Stimulated activated CD4-positive, alpha-beta T cell treated with anti-CD3 and anti-CD28 coated beads, Interleukin-12 subunit alpha, Interleukin-12 subunit beta, amount 100 ng/mL, for 24 hours (primary cell): ENCODE measurements at places on chromosomes 2 and 18.
A peak's percentile ranks its signal among the peaks of the same experiment; 100 is the strongest.

DNA sequence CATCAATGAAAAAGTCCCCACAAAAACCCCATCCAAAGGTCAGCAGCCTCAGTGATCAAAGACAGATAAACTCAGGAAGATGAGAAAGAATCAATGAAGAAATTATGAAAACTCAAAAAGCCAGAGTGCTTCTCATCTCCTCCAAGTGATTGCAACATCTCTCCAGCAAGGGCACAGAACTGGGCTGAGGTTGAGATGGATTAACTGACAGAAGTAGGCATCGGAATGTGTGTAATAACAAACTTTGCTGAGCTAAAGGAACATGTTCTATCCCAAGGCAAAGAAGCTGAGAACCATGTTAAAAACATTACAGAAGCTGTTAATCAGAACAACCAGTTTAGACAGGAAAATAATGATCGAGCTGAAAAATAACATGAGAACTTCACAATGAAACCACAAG, 442.8 kb upstream of the SYT4 start:
- no peak for DNase-seq

DNA sequence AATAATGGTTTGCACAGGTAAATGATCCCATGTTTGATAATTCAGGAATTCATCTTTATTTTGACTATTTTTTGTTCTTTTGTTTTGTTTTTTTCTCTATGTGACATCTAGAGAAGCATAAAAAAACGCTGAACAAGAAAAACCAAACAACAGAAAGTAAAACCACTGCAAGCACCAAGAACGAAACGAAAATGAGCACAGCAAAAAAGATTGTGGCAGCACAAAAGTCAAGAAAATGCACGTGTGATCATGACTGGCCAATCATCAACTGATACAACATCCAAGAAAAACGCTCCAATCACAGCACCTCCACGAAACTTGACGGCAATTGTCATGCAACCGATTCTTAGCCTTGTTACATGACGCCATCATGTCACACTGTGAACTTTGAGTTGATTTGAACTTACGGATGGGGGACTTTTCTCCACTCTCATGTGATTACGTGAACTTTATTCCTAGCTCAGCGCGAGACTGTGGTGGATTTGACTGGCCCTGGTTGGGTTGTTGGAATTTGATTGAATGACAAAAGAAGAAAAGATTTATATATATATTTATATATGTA, 318.7 kb downstream of the CELF4 start:
- DNase-seq = no peak

GRCh38 chr2:168075446-168075845, 171.9 kb downstream of the STK39 start:
- DNase-seq = no peak

- DNase-seq = no peak
Measured at GRCh38 chr2:43144263-43144662, 82.1 kb downstream of the ZFP36L2 start.

DNA sequence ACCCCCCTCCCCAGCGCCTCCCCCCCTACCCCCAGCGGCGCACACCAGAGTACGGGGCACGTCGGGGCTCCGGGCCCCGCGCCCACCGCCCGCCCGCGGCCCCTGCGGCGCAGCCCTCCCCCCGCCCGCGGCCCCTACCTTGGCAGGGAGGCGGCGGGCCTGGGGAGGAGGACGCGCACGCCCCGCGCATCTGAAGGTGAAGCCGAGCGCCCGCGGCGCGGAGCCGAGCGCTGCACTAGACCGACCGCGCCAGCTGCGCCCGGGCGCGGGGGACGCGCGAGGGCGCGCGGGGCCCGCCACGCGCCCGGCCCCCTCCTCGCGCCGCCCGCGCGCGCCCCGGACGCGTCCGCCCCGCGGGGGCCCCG, at the start of gene ZNF516:
ZNF516 (minus strand) TSS at position 237 of the 365 bp plus-strand sequence. CDS start 52,188 bp downstream, outside the sequence.
- DNase-seq = no peak

- DNase-seq = no peak
Measured at GRCh38 chr18:50790948-50791347, 28.9 kb downstream of the MRO start.

GRCh38 chr18:51767293-51767692, 569.8 kb upstream of the MEX3C start:
- DNase-seq = no peak

GRCh38 chr18:24089076-24089475, 49.8 kb upstream of the CABYR start:
- DNase-seq = no peak

DNA sequence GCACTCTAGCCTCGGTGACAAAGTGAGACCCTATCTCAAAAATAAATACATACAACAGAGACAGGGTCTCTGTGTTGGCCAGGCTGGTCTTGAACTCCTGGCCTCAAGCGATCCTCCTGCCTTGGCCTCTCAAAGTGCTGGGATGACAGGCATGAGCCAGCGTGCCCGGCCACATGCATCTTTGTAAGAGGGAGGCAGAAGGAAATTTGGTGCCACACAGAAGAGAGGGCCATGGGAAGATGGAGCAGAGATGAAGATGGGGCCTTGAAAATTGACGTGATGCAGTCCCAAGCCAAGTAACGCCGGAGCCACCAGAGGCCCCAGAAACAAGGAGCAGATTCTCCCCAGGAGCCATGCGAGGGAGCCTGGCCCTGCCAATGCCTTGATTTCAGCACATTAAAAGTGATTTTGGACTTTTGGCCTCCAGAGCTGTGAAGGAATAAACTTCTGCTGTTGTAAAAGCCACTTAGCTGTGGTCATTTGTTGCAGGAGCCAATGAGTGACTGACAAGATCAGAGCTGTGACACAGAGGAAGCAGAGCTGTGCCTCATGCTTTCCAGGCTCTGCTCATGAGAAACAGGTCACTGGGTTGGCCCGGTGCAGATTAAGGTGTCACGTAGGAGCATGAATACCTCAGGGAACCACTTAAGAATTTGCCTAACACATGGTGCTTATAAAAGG, 2.7 kb upstream of the SLC66A2 start:
- no peak for DNase-seq

GRCh38 chr2:201130524-201131186, 14.7 kb downstream of the CFLAR start:
- no peak for DNase-seq

- DNase-seq = no peak
Measured at GRCh38 chr18:686339-687111, 25.9 kb downstream of the ENOSF1 start.

GRCh38 chr2:19351499-19351898, 6.9 kb downstream of the OSR1 start:
- DNase-seq = no peak

- DNase-seq = no peak
Measured at GRCh38 chr2:14884651-14885050, 252.1 kb downstream of the LRATD1 start.

DNA sequence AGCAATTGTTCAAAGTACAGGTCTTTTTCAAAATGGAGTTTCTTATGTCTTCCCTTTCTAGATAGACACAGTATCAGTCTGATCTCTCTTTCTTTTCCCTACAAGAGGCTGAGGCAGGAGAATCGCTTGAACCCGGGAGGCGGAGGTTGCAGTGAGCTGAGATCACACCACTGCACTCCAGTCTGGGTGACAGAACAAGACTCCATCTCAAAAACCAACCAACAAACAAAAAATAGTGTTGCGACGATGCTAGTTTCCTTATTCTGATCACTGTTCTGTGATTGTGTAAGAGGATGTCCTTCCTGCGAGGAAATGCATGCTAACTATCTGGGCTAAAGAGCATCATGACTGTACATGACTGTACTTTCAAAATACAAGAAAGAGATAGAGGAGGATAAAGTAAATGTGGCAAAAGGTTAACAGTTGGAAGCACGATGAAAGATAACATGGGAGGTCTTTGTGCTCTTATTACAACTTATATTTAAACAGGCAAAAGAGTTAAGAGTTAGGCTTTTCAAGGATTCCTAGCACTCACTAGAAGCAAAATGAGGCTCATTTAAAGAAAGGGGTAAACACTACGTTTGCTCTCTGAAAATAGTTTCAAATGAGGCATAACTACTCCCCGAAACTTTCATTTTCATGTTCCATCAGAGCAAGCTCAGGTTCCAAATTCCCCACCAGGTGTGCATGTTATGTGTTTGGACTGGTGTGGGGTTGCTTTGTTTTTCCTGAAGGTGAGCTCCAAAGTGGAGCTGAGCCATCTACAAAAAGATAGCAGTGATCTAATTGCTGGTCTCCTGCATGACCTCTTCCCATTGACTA, 23.8 kb downstream of the SOWAHC start:
- no peak for DNase-seq

GRCh38 chr2:120246546-120247300, 5.9 kb upstream of the RALB start:
- no peak for DNase-seq

GRCh38 chr2:71607151-71607889, 154.0 kb downstream of the DYSF start:
- DNase-seq = no peak

- DNase-seq = no peak
Measured at GRCh38 chr18:23970161-23971096, 44.1 kb upstream of the TTC39C start.

GRCh38 chr2:235373171-235373570, 120.7 kb upstream of the AGAP1 start:
- DNase-seq = no peak

DNA sequence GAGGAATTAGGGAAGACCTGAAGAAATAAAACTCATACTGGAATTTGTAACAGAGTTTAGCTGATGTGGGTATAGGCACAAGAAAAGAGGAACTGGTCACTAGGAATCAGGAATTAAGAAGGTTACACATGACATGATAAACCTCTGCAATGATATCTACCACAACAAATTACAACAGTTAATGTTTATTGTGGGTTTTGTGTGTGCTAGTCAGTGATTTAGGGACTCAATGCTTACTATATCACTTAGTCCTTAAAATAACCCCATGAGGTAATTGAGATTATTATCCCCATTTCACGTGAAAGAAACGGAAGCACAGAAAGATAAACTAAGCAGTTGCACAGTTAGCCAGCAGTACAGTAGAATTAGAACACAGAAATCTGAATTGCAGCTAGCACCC, 415.8 kb upstream of the ZEB2 start:
- no peak for DNase-seq

DNA sequence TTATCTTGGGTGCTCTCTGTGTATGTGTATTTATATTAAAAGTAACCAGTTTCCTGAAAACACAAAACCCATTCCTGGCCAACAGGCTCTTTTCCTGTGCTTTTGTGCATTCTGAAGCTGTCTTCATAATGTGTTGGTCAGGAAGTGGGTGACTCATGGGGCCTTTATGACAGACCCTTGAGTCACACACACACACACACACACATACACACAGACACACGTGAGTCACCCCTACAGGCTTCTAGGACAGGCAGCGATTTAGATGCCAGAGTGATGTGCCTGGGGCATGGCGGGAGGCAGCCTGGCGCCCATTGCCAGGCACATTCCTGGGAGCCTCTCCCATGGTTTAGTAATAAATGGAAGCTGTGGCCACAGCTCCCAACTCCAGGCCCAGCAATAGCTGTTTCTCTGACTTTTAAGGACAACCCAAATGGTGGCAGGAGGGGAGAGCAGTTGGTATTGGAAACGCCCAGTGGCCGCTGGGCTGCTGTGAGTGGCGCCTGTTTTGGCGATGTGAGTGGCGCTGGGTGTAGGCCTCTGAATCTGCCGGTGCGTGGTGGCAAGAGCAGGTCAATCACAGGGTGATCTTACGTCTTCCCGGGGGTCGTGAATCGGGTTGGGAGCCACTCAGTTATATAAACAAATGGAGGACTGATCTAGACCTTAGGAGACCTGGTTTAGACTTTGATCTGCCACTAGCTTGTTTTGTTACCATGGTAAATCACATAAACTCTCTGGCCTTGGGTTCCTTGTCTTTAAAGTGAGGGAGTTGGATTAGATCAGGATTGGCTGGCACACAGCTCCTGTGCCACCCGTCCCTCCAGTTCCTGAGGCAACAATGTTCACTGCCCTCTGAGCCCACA, 150.7 kb upstream of the DLX2 start:
- DNase-seq = peak; percentile 25

DNA sequence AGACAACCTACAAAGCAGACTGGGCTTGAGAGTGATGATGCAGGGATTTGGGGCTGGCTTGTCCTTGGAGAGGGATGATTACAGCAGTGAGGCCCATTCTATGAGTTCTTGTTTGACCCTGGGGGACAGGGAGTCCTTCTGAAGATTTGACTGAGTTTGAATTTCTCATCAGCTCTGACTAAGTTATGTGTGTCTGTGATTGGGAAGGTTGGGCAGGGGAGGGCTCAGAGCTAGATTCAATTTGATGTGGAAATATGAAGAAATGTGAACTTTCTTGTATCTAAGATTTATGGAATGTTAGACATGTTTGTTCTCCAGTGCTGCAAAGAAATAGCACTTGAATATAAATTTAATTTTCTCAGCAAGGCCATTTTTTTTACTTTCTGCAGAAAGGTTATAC, 19.9 kb upstream of the IL1R2 start:
- no peak for DNase-seq

GRCh38 chr2:34601561-34601960, 1002.5 kb upstream of the FAM98A start:
- no peak for DNase-seq

- no peak for DNase-seq
Measured at GRCh38 chr2:74593826-74594772, 39.6 kb downstream of the DOK1 start.

DNA sequence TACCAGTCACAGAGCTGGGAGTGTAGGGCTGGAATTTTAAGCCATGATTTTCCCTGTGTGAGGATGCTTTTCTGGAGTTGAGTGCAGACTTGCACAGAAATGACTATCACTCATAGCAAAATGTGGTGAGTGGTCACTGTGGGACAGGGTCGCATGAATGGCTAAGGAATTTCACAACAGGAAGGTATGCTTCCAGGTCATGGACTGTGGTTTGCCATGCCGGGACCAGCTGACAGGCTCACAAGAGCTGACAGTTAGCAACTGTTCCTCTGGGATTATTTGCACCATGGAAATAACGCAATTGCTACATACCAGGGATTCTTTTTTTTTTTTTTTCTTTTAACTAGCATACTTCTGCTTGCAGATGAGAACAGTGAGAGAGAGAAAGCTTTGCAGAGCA, 3.8 kb upstream of the UXS1 start:
- no peak for DNase-seq

DNA sequence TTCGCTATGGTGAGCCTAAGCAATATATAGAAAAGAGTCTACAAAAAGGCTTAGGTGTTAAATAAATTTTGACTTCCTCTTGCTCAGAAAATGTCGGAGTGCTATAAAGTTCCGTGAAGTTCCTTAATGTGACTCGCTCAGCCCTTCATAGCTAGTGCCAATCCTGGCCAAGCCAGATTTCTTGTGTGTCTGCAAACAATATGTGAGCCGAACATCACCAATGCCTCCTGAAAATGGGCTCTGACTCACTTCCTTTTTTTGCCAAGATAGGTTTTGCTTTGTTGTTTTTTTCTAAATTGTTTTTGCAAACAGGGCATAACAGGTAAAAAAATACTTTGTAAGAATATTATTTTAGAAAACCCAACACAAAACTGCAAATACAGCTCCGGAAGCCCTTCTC, 26.1 kb downstream of the CDC42EP3 start:
- no peak for DNase-seq

GRCh38 chr18:58396144-58396543, 232.7 kb downstream of the ALPK2 start:
- no peak for DNase-seq

- no peak for DNase-seq
Measured at GRCh38 chr18:3305354-3305762, 43.4 kb downstream of the MYL12B start.

- no peak for DNase-seq
Measured at GRCh38 chr18:76414936-76415621, 80.0 kb downstream of the ZNF516 start.

- no peak for DNase-seq
Measured at GRCh38 chr2:20565623-20566236, 85.2 kb downstream of the HS1BP3 start.
